ENCODE measurements at places on chromosomes 12 and 14. TPM values are rescaled to one million over a fixed set of nuclear protein-coding genes. Genes with fewer than 3 reads are reported as not detected.

Gene SMARCC2
- 31.4 TPM for total RNA-seq

Gene MOK
- total RNA-seq, result 30.6 TPM

Gene EML1
- total RNA-seq, result 50.1 TPM

Gene OTOGL
- 0.04 TPM for total RNA-seq

Gene LBHD2
- 0.18 TPM for total RNA-seq

Gene RDH12
- 0.09 TPM for total RNA-seq

Gene RNF212B
- not detected for total RNA-seq

All from A549 treated with DMSO at 1 μM for 4 hours (cell line).